Keratinocyte (primary cell): ENCODE measurements at places on chromosomes 6 and 20. TPM values are rescaled to one million over a fixed set of nuclear protein-coding genes. Genes with fewer than 3 reads are reported as not detected.

Gene LAMP5
- polyA plus RNA-seq, result not detected in 3 replicates

DNA sequence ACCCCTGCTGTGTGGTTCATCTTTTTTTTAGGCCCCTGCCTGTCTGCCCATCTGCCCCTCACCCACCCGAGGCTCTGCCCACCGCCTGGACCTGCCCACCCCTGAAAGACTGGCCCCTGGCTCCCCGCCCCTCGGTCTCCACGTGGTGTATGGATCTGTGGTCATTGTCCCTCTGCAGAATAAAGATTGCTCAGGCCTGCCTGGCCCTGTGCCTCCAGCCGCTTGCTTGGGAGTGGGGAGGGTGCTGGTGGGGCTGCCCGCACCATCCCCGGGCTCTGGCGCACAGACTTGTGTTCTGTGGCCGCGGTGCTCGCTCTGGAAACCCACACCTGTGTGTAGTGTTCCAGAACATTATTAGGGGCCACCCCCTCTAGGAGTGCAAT lies 1.6 kb downstream of the MAP1LC3A start:
- H3K36me3 ChIP-seq, result no peaks in the 10 kb centered on the region
- DNase-seq, result no peak
- H3K27me3 ChIP-seq, result no peaks in the 10 kb centered on the region
- no peak overlapping the region for H3K27ac ChIP-seq

Gene MOG
- polyA plus RNA-seq, result not detected in 3 replicates

DNA sequence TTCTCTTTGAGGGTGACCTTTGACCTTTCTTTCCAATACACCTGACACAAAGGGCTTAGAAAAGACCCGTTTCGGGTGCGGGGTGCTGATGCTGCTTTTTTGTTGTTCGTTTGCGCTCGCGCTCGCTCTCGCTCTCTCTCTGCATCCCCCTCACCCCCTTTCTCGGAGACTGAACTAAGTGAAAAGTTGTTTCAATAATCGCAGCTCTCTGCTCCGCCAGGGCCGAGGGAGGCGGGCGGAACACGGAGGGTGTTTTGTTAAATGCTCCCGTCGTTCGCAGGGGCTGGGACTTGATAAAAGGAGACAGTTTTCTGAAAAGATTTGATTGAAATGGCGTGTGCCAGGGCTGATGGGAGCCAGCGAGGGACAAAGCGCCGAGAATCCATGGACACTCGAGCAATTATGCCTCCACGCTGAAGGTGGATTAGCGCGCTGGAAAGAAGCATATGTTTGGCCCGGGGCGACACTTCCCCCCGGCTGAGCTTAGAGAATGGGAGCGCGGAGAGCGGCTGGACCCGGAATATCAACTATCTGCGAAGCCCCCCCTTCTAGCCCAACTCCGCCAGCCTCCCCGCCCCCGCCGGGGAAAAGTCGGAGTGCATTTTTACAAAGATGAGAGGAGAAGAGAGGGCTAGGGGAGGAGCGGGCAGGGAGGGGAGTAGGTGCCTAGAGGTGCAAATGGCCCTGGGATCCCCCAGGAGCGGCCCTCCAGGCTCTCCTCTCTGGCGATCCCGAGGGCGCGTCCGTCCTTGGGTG lies 25.0 kb downstream of the TFAP2A start:
- H3K4me1 ChIP-seq, result no peaks in the 10 kb centered on the region
- H3K4me3 ChIP-seq, result no peak overlapping the region
- DNase-seq, result no peak
- no peaks in the 10 kb centered on the region for H3K36me3 ChIP-seq
- no peaks in the 10 kb centered on the region for H3K27me3 ChIP-seq
- no peak overlapping the region for H3K27ac ChIP-seq

- H3K27me3 ChIP-seq, result peaks cover 22% of the 10 kb centered on the region
- H3K4me1 ChIP-seq, result no peaks in the 10 kb centered on the region
- DNase-seq, result no peak
- H3K36me3 ChIP-seq, result no peaks in the 10 kb centered on the region
Observed at GRCh38 chr6:11605507-11605905, 68.0 kb downstream of the TMEM170B start.

GRCh38 chr20:59455402-59456341 lies 148.7 kb upstream of the PHACTR3 start:
- no peaks in the 10 kb centered on the region for H3K36me3 ChIP-seq
- H3K4me1 ChIP-seq, result no peaks in the 10 kb centered on the region
- no peak for DNase-seq
- H3K27me3 ChIP-seq, result peaks cover 8% of the 10 kb centered on the region
- H3K27ac ChIP-seq, result no peak overlapping the region
- H3K4me3 ChIP-seq, result no peak overlapping the region

DNA sequence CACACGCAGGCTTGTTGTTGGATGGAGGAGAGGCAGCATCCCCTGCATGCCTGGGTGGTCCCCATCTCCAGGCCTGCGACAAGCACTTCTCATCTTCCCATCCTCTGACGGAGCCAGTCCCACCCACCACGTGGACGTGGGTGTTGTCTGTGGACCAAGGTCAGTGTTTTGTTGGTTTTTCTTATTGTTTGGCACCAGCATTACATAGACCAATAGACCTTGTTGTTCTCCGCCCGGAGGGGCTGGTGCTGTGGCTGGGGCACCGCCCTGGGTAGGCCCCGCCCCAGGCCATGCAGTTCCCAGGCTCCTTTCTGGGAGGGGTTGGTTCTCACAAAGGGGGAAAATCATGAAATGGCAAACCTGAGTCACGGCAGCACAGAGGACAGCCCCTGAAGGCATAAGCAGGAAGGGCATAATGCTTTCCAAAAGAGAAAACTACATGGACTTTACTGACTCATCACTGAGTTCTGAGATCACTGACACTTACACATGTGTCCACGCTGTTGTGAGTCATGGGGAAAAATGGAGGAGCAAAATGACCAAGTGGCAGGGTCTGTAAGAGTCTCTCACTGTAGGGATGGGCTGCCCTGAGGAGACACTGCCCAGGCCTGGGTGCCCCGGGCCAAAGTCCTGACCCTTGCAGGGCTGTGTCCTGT lies 90.8 kb downstream of the THBS2 start:
- no peaks in the 10 kb centered on the region for H3K27me3 ChIP-seq
- H3K36me3 ChIP-seq, result no peaks in the 10 kb centered on the region
- H3K27ac ChIP-seq, result peak overlapping the region; percentile 61
- DNase-seq, result peak; percentile 93
- H3K4me3 ChIP-seq, result no peak overlapping the region

- no peaks in the 10 kb centered on the region for H3K36me3 ChIP-seq
- H3K4me3 ChIP-seq, result no peak overlapping the region
- H3K27me3 ChIP-seq, result no peaks in the 10 kb centered on the region
Observed at GRCh38 chr6:51996296-51996947, 91.0 kb downstream of the PKHD1 start.

DNA sequence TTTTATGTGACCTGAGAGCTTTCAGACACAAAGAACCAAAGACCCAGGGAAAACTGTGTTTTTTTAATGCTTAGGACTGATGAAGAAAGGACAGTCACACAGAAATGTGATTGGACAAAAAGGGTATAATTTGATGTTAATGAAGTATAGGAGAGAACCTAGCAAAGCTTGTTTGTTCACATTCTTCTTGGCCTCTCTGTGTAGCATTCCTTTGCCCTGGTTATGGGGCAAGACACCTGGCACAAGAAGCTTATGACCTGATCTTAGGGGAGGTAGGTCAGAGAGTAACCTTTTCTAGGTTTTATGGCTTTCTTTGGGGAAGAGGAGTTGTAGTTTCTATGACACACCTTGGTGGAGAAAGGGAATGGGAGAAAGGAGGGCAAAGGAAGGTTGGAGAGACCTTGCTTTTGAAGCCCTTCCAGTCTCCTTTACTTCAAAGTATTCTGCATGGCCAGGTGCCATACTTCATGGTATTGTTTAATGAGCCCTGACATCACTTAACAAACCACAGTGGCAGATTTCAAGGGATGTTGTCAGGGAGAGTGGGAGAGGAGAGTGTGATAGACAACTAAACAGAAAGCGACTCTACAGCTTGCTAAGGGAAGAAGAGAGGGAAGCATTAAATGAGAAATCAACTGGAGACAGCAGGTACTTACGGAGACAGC lies 701.8 kb upstream of the FLRT3 start:
- no peak overlapping the region for H3K27ac ChIP-seq
- H3K4me3 ChIP-seq, result no peak overlapping the region
- H3K36me3 ChIP-seq, result no peaks in the 10 kb centered on the region
- DNase-seq, result no peak
- H3K27me3 ChIP-seq, result no peaks in the 10 kb centered on the region
- H3K4me1 ChIP-seq, result no peaks in the 10 kb centered on the region

GRCh38 chr6:35725721-35726438 lies 11.0 kb upstream of the ARMC12 start:
- H3K4me1 ChIP-seq, result peaks cover 48% of the 10 kb centered on the region
- peak overlapping the region; percentile 7 for H3K4me3 ChIP-seq
- H3K27ac ChIP-seq, result peak overlapping the region; percentile 97
- H3K27me3 ChIP-seq, result no peaks in the 10 kb centered on the region
- DNase-seq, result no peak
- no peaks in the 10 kb centered on the region for H3K36me3 ChIP-seq

Gene NRSN1
- polyA plus RNA-seq, result not detected in 3 replicates

- peaks cover 34% of the 10 kb centered on the region for H3K4me1 ChIP-seq
- peak overlapping the region; percentile 81 for H3K4me3 ChIP-seq
- no peak for DNase-seq
- no peaks in the 10 kb centered on the region for H3K27me3 ChIP-seq
- no peaks in the 10 kb centered on the region for H3K36me3 ChIP-seq
Observed at GRCh38 chr6:139135578-139136545, 982 bp downstream of the HECA start.

DNA sequence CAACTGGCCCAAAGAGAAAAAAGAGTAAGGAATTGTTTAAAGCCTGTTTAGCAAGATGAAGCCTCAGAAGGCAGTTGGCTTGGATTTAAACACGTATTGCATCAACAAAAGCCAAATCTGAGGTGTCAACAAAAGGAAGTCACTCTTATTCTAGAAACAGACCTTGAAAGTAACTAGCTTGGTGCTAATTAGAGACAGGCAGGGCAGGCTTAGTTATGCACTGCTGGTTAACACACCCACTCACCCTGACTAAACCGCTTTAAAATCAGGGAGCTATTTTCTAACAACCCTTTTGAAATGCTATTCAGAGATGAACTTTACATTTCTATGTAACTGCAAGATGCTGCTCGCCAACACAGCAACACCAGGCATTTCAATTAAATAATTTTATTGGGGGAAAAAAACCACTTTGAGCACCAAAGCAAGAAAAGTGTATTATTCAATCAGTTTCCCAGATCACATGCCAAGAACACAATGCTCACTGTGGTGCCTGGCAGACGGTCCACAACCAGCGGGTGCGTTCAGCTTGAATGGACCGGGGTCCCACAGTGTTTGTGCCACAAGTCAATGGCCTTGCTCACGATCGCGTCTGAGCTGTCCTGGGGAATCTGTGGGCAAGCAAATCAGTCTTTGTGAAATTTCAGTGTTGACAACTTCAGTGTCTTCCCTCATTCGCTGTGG lies 23.6 kb downstream of the TBC1D7 start:
- peaks cover 9% of the 10 kb centered on the region for H3K36me3 ChIP-seq
- no peak overlapping the region for H3K4me3 ChIP-seq
- H3K27ac ChIP-seq, result no peak overlapping the region
- H3K27me3 ChIP-seq, result no peaks in the 10 kb centered on the region

- H3K4me1 ChIP-seq, result peaks cover 19% of the 10 kb centered on the region
- no peak overlapping the region for H3K27ac ChIP-seq
- H3K36me3 ChIP-seq, result no peaks in the 10 kb centered on the region
- H3K27me3 ChIP-seq, result no peaks in the 10 kb centered on the region
Observed at GRCh38 chr20:24016607-24017457, 28.3 kb upstream of the GGTLC1 start.

DNA sequence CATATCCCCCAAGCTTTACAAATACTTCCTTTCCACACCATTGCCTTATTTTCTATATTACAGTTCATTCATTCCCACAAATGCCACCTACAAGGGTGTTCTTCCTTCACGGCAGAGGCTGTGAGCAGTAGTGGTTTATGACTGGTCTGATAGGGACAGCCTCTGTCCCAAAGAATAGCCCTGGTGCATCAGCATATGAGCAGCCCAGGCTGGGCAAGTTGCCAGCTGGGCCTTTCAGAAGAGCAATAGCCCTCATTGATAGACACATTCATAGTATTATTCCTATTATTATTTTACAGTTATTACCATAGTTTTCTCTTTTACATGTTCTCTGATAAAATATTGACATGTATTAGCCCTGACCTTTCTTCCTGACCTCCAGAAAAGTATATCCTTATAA lies 149.9 kb downstream of the MMS22L start:
- no peak overlapping the region for H3K27ac ChIP-seq
- DNase-seq, result no peak
- H3K4me3 ChIP-seq, result no peak overlapping the region
- H3K4me1 ChIP-seq, result no peaks in the 10 kb centered on the region
- H3K36me3 ChIP-seq, result no peaks in the 10 kb centered on the region
- no peaks in the 10 kb centered on the region for H3K27me3 ChIP-seq

GRCh38 chr6:117540670-117541069 lies 58.2 kb downstream of the DCBLD1 start:
- peak; percentile 54 for DNase-seq
- H3K4me3 ChIP-seq, result no peak overlapping the region
- no peaks in the 10 kb centered on the region for H3K27me3 ChIP-seq
- peaks cover 31% of the 10 kb centered on the region for H3K4me1 ChIP-seq
- peak overlapping the region; percentile 35 for H3K27ac ChIP-seq

DNA sequence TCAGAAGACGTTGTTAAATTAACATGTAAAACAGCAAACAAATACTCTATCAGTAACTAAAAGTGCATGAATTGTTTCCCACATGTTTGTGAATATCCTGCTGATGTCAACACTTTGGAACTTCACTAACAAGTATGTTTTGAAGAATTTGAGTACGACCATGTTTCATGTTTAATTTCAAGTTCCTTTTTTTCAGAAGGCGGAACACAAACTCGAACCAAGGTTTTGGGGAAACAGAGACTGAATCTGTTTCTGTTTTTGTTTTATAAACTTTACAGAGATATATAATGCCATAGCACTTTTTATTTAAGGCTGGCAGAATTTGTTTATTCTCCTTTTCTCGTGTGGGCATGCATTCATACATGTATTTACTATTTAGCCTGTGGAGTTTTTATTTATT lies 509.3 kb upstream of the CITED2 start:
- H3K4me3 ChIP-seq, result no peak overlapping the region
- H3K36me3 ChIP-seq, result no peaks in the 10 kb centered on the region
- H3K4me1 ChIP-seq, result peaks cover 4% of the 10 kb centered on the region
- no peak for DNase-seq
- H3K27me3 ChIP-seq, result no peaks in the 10 kb centered on the region

Gene RRAGD
- 0.03 to 0.86 TPM (median 0.18 TPM) in 3 replicates for polyA plus RNA-seq

- DNase-seq, result no peak
- H3K4me3 ChIP-seq, result no peak overlapping the region
- H3K27me3 ChIP-seq, result no peaks in the 10 kb centered on the region
- no peaks in the 10 kb centered on the region for H3K36me3 ChIP-seq
- no peaks in the 10 kb centered on the region for H3K4me1 ChIP-seq
- H3K27ac ChIP-seq, result no peak overlapping the region
Observed at GRCh38 chr6:67839818-67840217, 795.3 kb upstream of the ADGRB3 start.

DNA sequence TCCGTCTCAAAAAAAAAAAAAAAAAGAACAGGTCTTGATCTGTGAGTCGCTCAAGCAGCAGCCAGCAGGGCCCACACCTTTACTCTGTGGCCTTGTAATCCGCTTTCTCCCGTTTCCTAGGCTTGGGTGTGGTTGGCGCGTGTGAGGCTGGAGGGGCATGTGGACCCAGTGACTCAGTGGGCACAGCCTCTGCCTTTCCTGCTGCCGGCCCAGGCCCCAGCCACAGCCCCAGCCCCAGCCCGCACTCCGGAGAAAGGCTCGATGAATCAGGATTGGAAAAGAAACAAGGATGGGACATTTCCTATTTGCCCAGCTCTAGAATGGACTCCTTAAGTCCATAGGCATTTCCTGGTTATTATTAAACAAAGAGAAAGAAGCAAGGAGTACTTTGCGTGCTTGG lies 4.3 kb downstream of the BHLHE23 start:
- H3K4me1 ChIP-seq, result no peaks in the 10 kb centered on the region
- no peak for DNase-seq
- H3K4me3 ChIP-seq, result no peak overlapping the region

GRCh38 chr6:142696123-142697000 lies 248.6 kb downstream of the HIVEP2 start:
- H3K27ac ChIP-seq, result no peak overlapping the region
- no peak overlapping the region for H3K4me3 ChIP-seq
- H3K27me3 ChIP-seq, result no peaks in the 10 kb centered on the region
- H3K4me1 ChIP-seq, result peaks cover 6% of the 10 kb centered on the region
